CD4-positive, CD25-positive, alpha-beta regulatory T cell (primary cell): ENCODE measurements at places on chromosomes 6 and 20.

- no peak for DNase-seq
These were observed 16.7 kb downstream of the PCMT1 start for GRCh38 chr6:149766156-149766769.

- no peak for DNase-seq
These were observed 245.2 kb downstream of the PKHD1 start for GRCh38 chr6:51842061-51842803.

- DNase-seq = no peak
These were observed 72.8 kb upstream of the ADTRP start for GRCh38 chr6:11851387-11851786.

DNA sequence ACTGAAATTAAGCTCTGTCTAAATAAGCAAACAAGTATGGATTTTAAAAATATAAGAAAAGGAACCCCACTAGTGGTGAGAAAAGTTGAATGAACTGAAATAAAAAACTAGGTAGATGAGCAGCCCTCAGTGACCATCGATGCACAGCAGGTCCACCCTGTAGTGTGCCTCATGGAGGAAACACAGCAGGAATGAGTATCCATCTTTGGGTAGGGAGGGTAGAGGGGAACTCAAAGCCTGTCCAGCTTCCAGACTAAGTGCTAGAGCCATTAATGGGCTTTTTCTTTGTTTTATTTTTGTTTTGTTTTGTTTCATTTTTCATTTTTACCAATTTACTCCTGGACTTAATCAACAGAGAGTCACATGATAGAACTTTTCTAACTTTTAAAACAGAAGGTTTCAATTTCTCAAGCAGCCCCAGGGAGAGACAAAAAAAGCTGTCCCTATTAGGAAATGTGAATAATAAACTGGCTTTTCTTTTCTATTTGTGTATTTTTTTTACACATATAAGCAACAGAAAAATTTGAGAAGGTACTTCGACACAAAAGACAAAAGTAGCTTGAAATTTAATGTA is 700.6 kb downstream of the HACE1 start:
- no peak for DNase-seq

GRCh38 chr6:151075930-151076555 is 163.7 kb upstream of the AKAP12 start:
- DNase-seq = no peak

DNA sequence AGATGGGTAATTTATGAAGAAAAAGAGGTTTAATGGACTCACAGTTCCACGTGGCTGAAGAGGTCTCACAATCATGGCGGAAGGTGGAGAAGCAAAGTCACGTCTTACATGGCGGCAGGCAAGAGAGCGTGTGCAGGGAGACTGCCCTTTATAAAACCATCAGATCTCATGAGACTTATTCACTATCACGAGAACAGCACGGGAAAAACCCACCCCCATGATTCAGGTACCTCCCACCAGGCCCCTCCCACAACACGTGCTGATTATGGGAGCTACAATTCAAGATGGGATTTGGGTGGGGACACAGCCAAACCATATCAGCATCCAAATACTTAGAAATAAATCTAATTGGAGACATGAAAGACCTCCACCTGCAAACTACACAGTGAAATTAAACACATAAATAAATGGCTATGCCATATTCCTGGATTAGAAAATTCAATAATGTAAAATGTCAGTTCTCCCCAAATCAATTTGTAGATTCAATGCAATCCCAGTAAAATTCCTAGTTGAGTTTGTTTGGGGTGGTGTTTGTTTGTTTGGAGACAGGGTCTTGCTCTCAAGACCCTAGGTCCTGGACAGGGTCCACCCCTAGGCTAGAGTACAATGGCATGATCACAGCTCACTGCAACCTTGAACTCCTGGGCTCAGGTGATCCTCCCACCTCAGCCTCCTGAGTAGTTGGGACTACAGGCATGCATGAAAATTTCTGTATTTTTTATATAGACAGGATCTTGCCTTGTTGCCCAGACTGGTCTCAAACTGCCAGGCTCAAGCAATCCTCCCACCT is 101.6 kb downstream of the TAF4 start:
- no peak for DNase-seq

DNA sequence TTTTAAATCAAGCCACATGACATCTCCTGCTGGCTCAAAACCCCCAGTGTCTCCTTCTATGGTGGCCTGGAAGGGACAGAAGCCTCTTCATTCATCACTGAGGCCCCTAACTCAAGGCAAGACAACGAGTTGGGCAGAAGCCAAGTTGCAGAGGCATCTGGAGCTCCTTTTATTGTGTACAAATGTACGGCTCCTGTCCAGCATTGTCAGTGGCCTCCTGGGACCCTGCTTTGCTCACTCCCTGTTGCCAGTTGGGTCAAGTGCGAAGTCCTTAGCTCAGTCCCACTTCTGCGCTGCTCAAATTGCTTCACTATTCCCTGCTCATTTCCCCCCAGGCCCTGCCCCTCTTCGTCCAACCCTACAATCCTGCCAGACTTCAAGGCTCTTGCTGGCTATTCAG is 181.2 kb upstream of the PMEPA1 start:
- no peak for DNase-seq

GRCh38 chr20:12555369-12555768 is 453.4 kb upstream of the SPTLC3 start:
- no peak for DNase-seq

DNA sequence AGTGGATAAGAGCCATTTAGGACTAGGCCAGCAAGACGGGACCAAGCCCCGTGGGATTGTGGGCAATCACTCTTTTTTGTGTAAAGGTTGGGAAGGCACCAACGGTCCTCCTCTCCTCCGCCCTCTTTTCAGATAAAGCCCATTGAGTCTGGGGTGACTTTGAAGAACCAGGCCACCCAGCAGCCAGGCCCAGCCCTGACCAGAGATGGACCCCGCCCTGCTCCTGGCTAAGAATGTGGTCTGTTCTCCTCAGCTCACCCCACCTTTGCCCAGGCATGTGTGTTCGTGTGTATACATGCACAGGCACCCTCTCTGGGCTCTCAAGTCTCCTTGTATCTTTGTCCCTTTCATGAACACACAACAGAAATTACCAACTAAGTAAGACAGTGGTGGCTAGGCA is 9.1 kb downstream of the SDC4 start:
- DNase-seq = no peak

DNA sequence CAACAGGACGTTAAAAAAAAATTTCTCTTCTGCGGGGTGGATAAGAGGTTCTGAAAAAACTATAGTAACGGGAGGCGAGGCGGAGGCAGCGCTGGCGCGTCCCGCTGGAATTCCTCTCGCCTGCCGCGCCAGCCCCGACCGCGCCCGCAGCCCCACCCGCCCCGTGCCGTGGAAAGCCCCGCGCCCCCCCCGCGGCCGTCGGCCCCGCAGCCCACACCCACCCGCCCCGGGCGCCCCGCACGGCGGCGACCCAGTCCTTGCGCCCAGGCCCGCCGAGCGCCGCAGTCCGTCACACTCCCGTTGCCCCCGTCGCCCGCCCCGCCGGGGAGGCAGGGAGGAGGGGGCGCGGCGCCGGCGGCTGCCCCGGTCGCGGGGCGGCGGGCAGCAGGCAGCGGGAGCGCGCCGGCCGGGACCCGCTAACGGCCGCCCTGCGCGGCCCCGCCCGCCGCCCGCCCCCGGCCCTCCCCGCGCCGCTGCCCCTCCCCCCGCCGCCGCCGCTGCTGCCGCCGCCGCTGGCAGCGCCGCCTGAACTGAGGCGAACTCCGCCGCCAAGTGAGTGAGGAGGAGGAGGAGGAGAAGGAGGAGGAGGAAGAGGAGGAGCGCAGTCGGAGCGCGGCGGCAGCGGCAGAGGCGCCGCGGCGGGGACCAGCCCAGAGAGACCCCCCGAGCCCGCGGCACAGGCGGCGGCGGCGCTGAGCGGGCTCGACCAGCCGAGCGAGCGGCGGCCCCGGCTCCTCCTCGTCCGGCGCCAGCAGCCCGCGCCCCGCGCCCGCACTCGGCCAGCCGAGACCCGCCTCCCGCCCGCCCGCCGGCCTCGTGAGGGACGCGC is at the start of gene QKI:
TSS of gene QKI (plus strand) at position 602 of the 829 bp plus-strand sequence. CDS start 476 bp downstream, outside the sequence.
- DNase-seq = peak; percentile 83

GRCh38 chr20:57440678-57441509 is 49.7 kb downstream of the RBM38 start:
- no peak for DNase-seq

DNA sequence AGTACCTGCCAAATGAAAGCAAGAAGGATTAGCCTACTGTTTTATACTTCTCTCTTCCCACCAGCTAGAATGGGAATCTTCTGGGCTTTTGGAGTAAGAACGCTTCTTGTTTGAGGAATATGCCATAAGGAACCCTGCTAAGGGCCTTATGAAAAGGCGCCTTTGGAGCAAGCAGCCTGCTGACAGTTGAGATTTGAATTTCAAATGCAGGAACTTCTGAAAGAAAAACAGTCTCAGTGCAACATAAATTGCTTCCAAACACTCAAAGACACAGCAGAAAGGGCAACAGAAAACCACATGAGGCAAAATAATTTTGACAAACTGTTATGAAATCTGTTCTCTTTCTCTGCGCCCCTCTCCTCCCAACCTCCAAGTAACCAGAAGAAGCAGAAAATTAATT is 149.4 kb upstream of the B3GAT2 start:
- no peak for DNase-seq

DNA sequence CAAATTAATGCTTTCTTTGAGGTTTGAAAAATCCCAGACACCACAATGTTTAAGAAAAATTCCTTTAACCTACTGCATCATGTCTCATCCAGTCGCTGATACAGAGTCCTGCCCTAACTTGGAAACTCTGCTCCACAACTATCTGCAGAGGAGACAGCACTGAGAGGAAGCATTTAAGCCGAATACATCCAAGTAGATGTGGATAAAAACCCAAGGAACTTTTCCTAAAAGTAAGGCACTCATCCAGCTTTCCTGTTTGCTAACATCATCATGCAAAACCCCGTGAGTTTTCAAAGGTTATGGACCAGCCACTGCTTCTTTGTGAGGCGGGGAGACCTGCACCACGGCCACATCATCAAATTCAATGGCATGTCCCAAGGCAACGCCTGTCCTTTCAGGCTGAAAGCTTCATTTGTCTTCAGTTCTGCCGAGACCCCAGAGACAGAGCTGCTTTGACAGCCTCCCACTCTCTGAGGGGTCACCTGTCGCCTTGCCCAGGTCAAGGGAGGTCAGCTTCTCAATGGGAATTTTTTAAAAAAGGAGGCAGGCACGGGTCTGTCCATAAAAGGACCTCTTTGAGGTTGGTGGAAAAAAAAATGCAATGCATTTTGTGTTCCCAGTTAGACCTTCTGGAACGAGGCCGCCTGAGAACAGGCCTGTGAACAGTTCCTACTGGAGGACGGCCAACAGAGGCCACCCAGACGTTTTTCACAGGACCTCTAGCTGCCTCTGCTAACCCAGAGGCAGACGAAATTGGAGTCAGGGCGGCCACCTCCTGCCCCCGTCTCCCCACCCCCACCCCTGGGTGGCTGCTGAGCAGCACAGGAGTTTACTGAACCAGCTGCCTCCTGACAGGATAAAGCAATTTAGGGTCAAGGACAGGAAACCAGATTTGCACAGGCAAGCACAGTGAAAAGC is 142.5 kb upstream of the HDDC2 start:
- DNase-seq = no peak

- DNase-seq = no peak
These were observed 744 bp downstream of the RIOK1 start for GRCh38 chr6:7390226-7390878.
